ENCODE measurements at places on chromosomes 5 and 9.

- DNase-seq, result no peak
These were observed 81.4 kb upstream of the WWC1 start for GRCh38 chr5:168209997-168210396.

- DNase-seq, result no peak
These were observed 340.5 kb downstream of the PIK3R1 start for GRCh38 chr5:68555907-68556681.

- no peak for DNase-seq
These were observed 55.8 kb downstream of the PDCD1LG2 start for GRCh38 chr9:5566054-5566618.

DNA sequence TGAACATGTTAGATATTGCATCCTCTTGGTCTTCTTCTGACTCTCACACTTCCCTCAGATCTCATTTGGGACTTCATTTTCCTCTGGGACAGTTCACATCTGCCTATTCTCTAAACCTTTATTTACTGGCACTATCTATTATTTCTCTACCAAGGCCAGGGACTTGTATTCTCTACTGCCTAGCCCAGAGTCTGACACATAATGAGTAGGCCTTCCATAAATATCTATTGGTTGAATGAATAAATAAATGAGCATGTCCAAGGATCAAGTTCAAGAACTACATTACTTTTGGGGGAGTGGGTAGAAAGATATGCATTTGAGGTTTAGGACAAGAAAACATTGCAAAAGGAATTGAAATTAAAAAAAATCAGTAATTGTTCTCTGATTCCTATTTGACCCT lies 250.3 kb downstream of the TRIM32 start:
- no peak for DNase-seq

- no peak for DNase-seq
These were observed 29.9 kb downstream of the TMEM161B start for GRCh38 chr5:88238732-88239131.

DNA sequence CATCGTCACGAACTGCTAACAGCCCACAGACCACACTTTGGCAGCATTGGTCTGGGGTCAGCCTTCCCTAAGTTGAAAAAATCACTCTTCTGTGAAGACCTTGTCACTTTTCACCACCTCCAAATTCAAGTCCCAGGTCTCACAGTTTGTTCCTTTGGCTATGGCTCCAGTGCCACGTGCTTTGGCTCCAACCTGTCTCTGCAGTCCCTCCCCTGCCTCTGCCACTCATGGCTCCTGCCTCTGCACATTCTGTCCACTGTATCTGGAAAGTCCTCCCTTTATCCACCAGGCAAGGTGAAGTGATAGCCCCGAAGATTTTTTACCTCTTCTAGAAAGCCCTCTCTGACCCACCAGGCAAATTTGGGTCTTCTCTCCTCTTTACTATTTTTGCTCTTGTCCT lies 5.3 kb downstream of the CKMT2 start:
- no peak for DNase-seq

- no peak for DNase-seq
These were observed 106.0 kb downstream of the HACD4 start for GRCh38 chr9:20925256-20926045.

DNA sequence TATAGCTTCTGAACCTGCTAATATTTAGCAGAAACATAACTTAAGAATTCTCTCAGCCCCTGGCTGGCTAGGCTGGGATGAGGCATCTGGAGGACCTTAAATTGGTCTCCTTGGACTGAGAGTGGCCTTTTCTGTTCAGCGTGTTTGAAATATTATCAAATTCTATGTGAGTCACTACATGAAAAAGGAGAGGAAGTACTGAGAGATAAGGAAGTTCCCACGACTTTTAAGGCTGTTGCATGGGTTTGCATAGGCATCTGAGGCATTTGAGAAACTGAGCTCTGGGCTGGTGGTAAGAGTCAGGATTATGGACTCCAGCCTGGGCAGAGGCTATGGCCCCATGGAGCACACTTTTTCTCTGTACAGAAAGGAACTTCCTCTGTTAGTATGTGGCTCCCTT lies 816.2 kb upstream of the GRAMD2B start:
- DNase-seq, result no peak

DNA sequence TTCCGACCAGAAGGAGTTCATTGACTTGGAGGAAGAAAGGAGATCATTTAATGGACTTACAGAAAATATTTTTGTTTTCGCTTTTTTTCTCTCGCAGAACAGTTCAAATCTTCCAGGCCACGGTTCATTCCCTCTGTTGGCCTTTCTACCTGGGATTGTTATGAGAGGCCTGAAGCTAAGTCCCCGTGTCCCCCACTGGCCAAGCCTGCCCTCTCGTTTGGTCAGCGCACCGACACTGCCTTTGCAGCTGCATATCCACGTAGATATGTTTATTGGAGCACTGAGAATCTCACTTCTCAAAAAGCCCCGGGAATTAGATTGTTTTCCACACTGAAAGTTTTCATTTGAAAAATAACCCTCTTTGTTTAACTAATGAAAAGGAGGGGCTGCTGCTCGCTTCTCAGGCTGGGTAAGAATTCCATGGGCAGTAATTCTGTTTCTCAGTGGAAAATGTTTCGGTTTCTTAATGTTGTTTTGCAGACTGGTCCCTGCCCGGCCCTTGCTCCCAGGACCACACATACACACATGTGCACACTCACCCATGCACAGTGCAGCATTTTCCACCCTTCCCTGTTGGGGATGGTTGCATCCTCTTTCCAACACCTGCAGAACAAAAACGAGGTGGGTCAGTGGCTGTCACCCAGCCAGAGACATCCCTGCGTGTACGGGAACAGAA lies 655.7 kb downstream of the BNC2 start:
- DNase-seq, result no peak

DNA sequence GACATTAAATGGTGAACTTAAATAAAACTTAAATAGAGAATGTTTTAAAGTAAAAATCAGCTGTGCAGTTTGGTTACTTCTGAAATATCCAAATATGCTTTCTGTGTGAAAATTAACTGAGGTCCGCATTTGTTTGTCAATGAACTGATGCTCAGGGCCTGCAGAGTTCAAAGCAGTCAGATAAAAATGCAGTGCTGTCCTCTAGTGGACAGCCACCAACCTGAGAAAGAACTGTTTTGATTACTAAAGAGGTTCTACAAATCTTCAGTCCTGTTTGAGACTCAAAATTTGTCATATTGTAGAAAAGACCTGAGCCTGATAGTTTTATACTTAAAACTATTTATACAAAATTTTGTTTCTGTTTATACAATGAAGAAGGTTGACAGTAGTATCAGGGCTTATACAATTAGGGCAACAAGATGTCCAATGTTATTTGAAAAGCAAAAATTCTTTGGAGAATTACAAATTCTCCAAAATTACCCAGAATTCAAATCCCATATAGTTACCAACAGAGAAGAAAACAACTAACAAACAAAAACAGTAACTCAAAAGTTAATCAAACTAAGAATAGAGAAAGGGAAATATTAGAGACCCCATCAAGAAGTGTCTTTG lies 232.3 kb upstream of the TBCA start:
- no peak for DNase-seq

- DNase-seq, result no peak
These were observed 233.3 kb upstream of the GRAMD2B start for GRCh38 chr5:126189862-126190261.

GRCh38 chr9:13267743-13268142 lies 11.7 kb downstream of the MPDZ start:
- DNase-seq, result peak; percentile 11

- no peak for DNase-seq
These were observed 19.9 kb downstream of the TLR4 start for GRCh38 chr9:117723986-117724625.

DNA sequence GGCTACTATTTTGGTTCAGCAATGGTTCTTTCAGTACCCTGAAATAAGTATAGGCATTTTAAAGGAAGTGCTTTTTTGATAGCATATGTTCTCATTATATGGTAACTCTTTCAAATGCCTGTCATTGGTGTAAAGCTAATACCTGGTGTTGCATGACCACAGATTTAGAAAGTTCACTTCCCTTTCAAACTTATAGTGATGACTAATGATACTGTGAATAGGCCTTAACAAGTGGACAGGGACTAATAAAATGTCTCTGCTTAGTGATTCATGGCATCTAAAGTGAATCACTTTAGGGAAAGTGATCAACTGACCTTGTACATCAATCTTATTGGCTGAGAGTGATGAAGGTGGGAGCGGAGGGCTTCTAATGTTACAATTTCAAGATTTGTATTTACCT lies 21.6 kb downstream of the MRPL22 start:
- DNase-seq, result no peak

DNA sequence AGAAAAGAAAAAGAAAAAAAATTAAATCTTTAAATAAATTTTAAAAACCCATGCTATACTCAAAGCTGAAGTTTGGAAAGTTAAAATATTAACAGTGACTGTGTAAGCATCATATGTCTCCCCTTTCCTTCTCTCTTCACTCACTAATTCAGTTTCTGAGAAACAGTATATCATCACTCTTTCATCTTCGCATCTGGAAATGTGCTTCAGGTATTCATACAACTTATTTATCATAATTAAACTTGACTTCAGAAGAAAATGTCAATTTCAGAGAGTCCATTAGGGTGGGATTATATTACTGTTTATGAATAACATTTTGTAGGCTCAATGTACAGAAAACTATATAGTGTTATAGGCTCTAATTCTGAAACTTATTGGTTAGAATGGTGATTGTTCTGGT lies 29.3 kb upstream of the TARS1 start:
- DNase-seq, result no peak

GRCh38 chr9:89992326-89993198 lies 387.8 kb downstream of the GADD45G start:
- no peak for DNase-seq

- no peak for DNase-seq
These were observed 42.7 kb downstream of the FBXL17 start for GRCh38 chr5:108339220-108339619.

GRCh38 chr9:130780865-130781504 lies 54.1 kb upstream of the ABL1 start:
- peak; percentile 66 for DNase-seq

- no peak for DNase-seq
These were observed 70.7 kb upstream of the TAF1L start for GRCh38 chr9:32706004-32706724.

DNA sequence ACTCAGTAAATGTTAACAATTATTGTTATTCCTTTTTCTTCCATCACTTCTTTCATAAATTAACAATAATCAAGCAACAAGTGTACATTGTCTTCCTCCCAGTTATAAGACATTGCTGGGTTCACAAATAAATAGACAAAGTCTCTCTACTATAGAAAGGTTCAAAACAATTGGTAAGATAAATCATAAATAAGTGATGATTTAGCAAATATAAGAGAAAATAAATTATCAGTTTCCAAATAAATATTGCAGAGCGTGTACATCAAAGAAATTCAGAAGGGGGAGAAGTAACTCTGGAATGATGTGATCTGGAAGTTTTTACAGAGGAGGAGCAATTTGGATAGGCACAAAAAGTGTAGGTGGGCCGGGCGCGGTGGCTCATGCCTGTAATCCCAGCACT lies 114.2 kb downstream of the BASP1 start:
- DNase-seq, result no peak

- DNase-seq, result no peak
These were observed 91.2 kb upstream of the SNX2 start for GRCh38 chr5:122683631-122684030.

- no peak for DNase-seq
These were observed 9.0 kb downstream of the RACK1 start for GRCh38 chr5:181234455-181235306.

DNA sequence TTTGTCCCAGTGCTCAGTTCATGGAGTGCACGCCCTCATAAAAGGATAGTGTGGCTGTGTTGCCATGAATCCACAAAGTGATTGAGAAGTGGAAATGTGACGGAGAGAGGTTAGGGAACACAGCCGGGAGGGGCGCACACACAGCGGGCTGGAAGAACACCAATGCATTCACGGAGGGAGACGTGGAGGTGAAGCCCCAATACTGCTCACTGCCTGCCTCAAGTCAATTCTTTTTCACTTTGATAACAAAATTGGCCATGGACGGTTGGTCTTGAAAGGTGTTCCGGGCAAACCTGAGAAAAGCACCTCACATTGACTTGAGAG lies 424.1 kb downstream of the MED10 start:
- DNase-seq, result no peak

DNA sequence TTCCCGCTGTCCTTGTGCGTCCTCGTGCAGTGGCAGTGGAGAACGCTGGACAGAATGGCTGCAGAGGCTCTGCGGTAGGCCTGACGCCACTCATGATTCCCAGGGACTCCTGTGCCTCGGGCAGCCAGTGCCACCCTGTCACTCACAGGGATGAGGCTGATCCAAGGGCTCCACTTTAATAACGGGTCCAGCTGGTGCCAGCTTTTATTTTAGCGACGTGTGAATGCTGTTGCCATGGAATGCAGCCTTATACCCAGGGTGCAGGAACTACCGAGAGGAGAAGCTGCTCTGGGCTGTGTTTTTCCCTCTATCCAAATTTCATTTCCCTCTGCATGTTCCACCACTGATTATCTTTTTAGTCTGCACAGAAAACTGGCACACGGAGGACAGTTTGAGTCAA lies 15.8 kb upstream of the NTNG2 start:
- DNase-seq, result no peak

DNA sequence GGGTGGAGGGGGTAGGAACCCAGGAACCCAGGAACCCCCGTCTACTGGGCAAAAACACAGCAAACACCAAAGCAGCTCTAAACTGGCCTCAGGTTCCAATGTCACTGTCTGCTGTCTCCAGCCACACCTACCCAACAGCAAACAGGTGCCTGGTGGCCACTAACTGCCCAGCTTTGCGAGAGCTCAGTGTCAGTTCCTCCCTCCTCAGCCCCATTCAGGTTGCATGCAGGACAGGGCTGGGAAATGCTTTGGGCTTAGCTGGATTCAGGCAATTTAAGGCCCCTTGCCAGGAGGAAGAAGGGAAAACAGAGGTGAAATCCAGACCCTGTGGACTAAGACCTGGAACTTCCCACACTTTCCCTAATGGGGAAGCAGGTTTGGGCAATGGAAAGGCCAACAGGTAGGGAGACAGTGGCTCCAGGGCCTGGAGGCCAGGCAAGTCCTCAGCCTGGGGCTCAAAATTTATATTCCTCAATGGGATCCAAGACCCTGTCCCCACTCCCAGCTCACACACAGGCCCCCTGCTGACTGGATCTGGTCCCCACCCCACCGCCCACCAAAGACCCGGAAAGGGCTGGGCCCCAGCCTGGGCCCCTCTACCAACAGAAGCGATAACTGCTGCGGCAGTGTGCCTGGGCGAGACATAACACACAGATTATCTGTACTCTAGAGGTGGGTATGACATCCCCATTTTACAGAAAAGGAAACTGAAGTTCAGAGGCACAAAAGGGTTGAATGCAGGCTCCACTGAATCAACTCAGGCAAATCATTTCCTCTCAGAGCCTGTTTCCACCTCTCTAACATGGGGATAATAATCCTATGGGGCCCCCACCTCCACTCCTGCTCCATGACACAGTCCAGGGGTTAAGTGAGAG lies 3.5 kb downstream of the EEIG1 start:
- DNase-seq, result no peak

GRCh38 chr5:176892663-176893062 lies 6.5 kb downstream of the HK3 start:
- DNase-seq, result no peak
